ENCODE measurements at places on chromosomes 7 and 10.

DNA sequence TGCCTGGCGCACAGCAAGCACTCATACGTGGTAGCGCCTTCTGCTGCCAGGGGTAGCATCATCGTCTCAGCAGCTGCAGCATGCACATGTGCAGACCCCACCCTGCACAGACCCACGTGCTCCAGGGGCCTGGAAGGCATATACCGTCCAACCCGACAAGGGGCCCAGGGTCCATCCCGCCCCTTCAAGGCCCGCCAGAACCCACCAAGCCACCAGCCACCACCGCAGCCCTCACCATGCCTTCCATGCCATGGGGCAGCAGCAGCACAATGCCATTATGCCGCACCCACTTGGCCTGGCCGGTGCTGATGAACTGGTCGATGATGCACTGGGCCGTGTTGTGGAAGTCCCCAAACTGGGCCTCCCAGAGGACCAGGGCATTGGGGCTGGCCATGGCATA lies 22.7 kb downstream of the OGDHL start:
- no peak for DNase-seq

DNA sequence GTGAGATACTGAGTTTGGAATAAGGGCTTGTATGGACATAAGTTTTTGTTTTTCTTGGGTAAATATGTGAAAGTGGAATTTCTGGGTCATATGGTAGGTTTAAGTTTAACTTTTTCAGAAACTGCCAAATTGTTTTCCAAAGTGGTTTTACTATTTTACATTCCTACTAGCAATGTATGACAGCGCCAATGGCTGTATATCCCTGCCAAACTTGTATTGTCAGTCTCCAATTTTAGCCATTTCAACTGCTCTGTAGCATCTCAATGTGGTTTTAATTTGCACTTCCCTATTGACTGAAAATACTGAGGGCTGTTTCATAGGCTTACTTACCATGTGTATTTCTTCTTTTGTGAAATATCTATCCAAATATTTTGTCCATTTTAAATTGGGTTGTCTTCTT lies 90.5 kb upstream of the ZNF32 start:
- DNase-seq, result peak; percentile 55

- DNase-seq, result no peak
Observed at GRCh38 chr10:62861507-62861906, 45.3 kb upstream of the EGR2 start.

- DNase-seq, result no peak
Observed at GRCh38 chr7:151008143-151008510, 16.2 kb downstream of the ATG9B start.

All from AG20443 (cell line).